ENCODE measurements at places on chromosomes 2 and 18.
A peak's percentile ranks its signal among the peaks of the same experiment; 100 is the strongest.

- DNase-seq = peak; percentile 29
These were observed 30.4 kb upstream of the GMCL1 start for GRCh38 chr2:69798909-69799526.

DNA sequence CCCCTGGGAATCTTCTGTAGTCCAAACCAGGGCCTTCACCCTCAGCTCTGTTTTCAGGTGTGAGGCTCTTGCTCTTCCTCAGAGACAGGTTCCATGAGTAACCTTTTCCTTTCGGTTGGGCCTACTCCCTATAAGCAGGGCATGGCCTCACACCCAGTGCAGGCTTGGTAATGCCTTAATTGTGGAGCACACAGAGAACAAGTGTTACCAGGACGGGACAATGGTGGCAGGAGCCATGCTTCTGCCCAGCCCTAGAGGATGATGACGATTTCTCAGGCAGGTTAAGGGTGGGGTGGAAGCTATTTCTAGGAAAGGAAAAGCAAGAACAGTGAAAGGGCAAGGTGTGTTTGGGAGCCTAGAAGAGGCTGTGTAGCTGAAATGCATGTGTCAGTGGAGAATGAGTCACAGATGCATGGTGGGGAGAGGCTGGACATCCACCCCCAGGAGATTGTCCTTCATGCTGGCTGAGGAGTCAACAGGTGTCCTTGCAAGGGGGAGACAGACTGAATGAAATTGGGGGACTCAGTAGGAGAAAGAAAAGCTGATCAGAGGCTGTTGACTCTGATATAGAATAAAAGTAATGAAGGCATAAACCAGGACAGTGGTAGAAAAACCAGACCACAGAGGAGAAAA, 22.0 kb upstream of the SERPINB12 start:
- DNase-seq = no peak

- no peak for DNase-seq
These were observed 51.5 kb downstream of the USP37 start for GRCh38 chr2:218516614-218517013.

- no peak for DNase-seq
These were observed 91.6 kb downstream of the ASB1 start for GRCh38 chr2:238518172-238518820.

GRCh38 chr2:172293952-172294351, 133.4 kb upstream of the ITGA6 start:
- no peak for DNase-seq

- DNase-seq = no peak
These were observed 8.1 kb downstream of the NPC1 start for GRCh38 chr18:23578067-23578701.

- no peak for DNase-seq
These were observed 123.3 kb downstream of the CLIP4 start for GRCh38 chr2:29238497-29238896.

DNA sequence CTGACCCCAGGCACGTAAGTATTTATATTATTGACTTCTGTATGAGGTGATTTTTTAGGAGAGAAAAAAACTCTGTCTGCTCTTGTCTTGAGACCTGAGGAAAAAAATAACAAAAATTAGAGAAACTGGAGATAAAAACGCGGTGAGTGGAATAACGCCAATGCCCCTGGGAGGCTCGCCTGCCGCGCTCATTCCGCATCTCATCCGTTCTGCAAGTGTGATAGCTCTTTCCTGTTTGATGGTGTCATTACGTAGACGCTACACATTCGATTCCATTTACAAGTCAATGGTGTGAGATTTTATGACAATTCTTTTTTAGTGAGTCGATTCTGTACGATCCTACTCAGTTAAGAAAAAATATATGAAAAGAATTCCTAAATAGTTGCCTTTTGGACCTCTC, 194.3 kb upstream of the SMIM21 start:
- no peak for DNase-seq

GRCh38 chr2:18580606-18581005, 8.8 kb downstream of the NT5C1B start:
- no peak for DNase-seq

GRCh38 chr2:120398996-120399888, 53.3 kb downstream of the INHBB start:
- no peak for DNase-seq

DNA sequence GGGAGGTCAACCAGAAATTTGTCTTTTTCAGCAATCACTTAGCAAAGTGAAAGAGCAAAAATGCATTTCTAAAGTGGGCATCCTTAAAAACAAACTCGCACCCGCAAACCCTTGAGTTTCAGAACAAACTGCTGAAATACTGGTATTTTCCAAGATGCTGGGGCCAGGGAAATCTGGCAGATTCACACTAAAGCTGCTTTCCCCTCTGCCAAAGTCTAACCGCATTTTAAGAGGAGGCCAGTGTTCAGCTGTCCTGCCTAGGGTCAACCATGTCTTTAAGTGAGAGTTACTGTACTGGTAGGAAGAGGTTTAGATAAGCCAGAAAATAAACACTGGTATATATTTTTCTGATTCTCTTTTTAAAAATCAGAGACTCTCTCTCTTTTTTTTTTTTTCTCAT, 55.9 kb downstream of the ACVR1 start:
- no peak for DNase-seq

GRCh38 chr18:24735624-24736231, 275.3 kb downstream of the HRH4 start:
- no peak for DNase-seq

DNA sequence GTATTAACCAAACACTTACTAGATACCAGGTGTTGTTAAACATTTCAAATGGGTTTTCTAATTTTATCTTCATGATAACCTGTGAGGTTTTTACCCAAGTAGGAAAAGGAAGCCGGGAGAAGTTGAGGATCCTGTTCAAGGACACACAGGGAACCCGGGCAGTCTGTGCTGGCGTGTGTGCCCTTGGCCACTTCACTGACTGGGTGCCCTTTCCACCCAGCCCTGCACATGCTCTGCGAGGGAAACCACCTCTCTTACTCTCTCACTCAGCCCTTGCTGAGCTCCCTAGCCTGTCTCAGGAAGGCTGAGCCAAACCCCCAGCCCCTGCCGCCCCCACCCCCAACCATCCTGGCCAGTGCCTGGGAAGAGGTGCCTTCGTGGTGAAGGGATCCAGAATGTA, 51.8 kb downstream of the TEX44 start:
- DNase-seq = no peak

GRCh38 chr18:57561728-57562423, 24.6 kb downstream of the FECH start:
- no peak for DNase-seq

GRCh38 chr2:196162586-196163175, 8.7 kb downstream of the STK17B start:
- DNase-seq = no peak

- DNase-seq = no peak
These were observed at the start of gene PLA2R1 for GRCh38 chr2:160062292-160063005. Gene PLA2R1, minus strand, starts transcription at chr2:160062615. Its CDS starts 212 bp downstream, at chr2:160062403.

DNA sequence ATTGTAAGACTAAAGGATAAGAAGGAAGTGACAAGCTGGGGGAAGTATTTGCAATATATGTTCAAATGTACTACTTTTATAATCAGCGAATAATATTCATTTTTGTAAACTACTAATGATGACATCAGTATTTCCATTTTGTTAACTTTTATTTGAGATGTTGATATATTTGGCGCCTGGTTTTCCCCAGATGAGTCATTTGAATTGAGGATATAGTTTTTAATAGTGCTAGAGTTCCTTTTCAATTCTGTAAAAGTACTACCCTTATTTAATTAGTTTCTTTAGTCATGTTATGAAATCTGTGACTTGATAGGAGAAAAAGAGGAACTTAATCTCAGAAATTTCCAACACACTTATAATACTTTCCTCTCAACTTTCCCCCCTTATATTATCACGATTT, 495.3 kb downstream of the IRS1 start:
- DNase-seq = no peak

DNA sequence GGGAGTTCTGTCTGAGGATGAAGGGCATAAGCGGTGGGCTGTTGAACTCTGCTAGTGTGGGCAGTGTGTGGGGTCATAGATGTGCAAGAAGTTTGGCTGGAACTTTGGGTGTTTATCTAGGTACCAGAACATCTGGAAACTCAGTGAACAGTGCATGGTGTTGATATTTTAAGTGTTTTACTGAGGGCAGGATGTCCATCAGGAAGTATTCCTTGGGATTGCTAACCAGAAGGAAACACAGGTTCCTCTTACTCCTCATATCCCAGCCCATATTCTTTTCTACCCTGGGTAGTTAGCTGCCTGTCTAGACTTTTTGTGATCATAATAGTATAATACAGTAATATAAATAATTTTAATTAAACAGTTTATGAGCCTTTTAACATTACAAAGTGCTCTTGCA, 15.5 kb downstream of the BABAM2 start:
- DNase-seq = no peak

DNA sequence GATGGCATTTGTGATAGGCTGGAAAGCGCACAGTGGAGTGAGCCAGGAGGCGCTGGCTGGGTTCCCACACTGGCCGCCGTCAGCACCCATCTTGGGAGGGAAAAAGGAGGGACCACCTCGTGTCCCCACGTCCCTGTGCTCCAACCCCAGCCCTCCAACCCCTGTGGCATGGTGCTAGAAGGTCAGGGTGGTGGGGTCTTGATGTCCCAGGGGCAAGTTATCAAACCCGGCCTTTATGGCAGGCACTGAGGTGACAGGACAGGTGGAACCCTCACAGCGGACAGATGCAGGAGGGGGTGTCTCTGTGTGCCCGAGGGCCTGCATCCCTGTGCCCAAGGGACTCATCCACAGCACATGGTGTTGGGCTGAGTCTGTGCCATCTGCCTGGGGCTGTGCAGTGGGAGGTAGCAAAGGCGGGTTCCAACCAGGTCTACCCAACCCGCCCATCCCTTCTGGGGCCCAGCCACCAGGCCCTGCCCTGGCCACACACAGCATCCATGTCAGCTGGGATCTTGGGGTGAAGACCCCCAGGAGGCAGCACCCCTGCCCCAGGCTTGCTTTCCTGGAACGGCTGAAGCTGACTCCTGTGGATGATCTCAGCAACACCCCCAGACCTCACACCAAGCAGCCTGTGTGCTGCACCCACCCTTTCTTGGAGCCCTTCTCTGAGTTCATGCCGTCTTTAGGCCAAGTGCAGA, 246.1 kb downstream of the NDUFA10 start:
- no peak for DNase-seq

- no peak for DNase-seq
These were observed 157.3 kb upstream of the ALKAL2 start for GRCh38 chr2:444937-445884.

DNA sequence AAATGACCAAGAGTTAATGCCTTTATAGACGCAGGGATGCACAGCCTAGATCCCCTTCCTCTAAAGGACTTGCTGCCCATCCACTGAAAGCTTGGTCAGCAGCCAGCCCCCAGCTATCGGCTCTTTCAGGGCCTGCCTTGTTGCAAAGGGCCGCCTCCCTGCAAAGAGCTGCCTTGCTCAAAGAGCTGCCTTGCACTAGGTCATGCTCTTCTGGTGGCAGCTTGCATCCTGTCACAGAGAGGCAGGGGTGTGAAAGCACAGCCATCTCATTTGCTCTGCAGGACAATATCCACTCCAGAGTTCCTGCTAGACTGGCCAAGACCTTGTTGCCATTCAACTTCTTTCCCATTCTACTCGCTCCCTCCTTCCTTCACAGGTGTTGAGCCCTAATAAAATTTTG, 137.1 kb downstream of the MCFD2 start:
- no peak for DNase-seq

GRCh38 chr2:133862400-133862977, 294.2 kb upstream of the NCKAP5 start:
- DNase-seq = no peak

DNA sequence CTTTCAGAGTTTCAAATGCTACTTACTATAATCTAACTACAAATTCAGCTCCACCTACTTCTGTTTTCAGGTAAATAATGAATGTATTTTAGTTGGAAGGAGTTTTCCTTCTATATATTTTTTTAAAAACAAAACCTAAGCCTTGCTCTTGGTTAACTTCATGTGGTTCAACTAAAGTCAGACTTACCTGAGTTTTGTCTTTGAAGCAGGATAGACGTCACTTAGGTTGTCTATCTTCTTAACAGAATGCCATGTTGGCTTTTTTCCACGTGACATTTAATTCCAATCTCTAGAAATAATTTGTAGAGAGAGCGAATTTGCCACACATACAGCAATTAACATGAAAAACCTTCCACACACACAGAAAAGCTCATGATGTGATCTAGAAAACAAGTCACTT, 43.9 kb upstream of the CYTIP start:
- no peak for DNase-seq

DNA sequence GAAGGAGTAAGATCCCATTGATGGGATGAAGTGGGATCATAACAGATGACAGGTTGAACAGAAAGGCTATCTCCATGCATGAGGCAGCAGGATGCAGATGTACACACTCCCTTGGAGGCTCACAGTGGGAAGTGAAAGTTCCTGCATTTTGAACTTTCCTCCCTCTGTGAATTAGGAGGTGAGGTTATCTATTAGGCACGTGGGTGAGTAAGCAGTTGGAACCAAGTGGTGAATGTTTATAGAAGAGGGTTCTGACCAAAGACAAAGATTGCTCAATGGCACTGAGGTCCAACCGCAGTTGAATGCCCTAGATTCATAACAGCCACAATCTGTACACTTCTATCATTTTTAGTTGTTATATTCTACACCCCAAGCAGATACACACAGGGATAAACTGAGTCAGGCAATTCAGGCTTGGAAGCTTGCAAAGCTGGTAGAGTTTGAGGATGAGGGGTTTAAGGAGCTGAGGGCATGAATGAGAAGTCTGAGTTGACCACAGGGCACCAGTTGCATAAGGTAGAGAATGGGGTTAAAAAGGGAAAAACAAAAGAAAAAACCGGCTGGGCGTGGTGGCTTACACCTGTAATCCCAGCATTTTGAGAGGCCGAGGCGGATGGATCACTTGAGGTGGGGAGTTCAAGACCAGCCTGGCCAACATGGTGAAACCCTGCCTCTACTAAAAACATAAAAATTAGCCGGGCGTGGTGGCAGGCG, 7.1 kb upstream of the KCMF1 start:
- no peak for DNase-seq

DNA sequence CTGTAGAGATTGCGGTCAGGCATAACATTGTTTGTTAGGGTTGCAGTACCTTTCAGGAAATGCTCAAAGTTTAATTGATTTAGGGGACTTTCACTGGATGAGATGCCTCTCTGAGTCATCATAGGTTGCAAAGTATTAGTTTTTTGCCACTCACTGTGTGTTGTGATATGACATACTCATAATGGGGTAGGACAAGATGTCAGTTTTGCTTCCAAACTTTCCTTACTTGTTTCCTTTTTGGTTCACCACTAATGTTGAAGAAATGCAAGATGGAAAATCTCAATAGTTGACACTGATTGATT, 35.0 kb upstream of the PTH2R start:
- no peak for DNase-seq
